ENCODE measurements at places on chromosomes 12 and 14.

- DNase-seq = peak; percentile 87
Measured at GRCh38 chr14:49865431-49865859, 12.9 kb upstream of the NEMF start.

DNA sequence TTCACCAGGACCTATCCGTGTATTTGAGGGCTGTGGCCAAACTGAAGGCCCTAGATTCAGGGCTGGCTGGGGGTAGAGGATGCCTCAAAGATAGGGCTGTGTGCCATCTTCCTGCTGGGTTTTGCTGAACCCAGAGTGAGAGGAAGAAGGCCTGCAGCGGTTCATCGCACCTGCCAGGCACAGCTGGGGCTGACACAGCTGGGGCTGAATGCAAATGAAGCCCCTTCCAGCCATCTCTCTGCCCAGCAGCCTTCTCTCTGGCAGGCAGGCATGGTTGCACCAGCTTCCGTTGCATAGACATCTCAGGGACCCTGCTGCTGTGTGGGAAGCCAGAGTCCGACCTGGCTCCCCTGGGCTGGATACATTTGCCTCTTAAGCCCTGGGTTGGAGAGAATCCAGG, 152.4 kb downstream of the TSPAN9 start:
- DNase-seq = no peak

DNA sequence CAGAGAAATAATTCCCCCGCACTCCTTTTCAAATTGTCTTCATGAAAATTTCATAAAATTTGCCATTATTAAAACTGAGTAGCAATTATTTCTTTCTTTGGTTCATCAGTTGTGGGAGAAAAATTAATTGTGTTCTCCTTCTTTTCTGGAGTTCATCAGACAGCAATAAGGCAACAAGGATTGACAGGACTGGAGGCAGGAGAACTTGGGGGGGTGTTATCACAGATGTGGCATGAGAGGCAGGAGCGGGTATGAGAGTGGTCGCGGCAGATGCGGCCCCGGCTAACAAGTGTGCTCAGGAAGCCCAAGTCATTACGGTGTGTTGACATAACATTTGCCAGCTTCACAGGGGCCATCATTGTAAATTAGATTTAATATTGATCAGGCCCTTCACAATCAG, 306.6 kb upstream of the TMPO start:
- DNase-seq = no peak

DNA sequence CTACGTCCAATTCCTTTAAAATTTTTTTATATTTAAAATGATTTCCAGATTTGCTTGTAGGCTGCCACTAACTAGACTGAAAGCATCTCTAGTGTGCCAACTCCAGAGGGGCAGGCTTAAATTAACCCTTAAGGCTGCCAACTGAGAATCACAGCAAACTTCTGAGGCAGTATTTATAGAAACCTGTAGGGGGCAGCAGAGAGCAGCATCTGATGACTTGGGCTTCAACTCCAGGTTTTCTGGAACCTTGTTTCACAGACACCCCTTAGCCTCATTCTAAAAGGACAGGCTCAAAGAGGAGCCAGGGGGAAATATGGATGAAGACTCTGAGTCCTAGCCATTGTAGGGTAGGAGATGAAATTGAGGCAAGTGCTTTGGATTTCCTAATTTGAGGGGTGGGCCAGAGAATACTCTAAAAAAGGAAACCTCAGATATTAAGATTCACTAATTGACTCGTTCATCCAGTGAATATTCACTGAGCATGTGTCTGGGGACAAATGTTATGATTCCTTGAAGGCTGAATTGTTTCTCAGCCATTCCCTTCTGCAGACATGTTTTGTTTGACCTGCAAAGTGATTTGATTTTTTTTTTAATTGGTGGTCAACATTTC, 63.3 kb upstream of the HSPB8 start:
- peak; percentile 18 for DNase-seq

GRCh38 chr12:51980051-51980808, 26.5 kb upstream of the TAMALIN start:
- peak; percentile 62 for DNase-seq

GRCh38 chr12:9782547-9783382, 22.1 kb upstream of the CD69 start:
- no peak for DNase-seq

- DNase-seq = no peak
Measured at GRCh38 chr12:65122703-65123102, 1.6 kb upstream of the WIF1 start.

- DNase-seq = no peak
Measured at GRCh38 chr14:100109594-100109955, 44.4 kb downstream of the EVL start.

DNA sequence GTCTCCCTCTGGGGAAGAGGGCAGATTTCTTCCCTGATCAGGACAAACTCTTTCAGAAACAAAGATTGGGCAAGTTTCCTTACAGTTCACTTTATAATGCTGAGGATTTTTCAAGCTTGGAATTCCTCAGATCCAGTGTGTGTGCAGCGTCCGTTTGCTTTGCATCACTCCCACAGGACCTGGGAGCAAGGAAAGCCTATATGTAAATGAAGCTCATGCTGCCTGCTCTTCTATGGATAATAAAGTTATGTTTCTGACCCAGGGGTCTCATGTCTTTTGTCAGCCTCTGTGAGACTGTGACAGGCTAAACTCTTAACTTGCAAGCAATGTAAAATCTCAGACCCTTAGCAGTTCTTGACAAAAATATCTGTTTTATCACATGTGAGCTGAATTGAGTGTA, 41.6 kb downstream of the TRHDE start:
- no peak for DNase-seq

- no peak for DNase-seq
Measured at GRCh38 chr12:53829130-53829819, 77.5 kb upstream of the CISTR start.

GRCh38 chr14:29724991-29725390, 202.7 kb downstream of the PRKD1 start:
- DNase-seq = no peak

DNA sequence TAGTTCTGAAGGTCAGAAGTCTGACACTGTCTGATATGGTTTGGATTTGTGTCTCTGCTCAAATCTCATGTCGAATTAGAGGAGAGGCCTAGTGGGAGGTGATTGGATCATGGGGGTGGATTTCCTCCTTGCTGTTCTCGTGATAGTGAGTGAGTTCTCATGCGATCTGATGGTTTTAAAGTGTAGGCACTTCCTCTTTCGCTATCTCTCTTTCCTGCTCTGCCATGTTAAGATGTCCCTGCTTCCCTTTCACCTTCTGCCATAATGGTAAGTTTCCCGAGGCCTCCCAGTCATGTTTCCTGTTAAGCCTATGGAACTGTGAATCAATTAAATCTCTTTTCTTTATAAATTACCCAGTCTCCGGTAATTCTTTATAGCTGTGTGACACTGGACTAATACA, 84.1 kb upstream of the TMTC1 start:
- no peak for DNase-seq

DNA sequence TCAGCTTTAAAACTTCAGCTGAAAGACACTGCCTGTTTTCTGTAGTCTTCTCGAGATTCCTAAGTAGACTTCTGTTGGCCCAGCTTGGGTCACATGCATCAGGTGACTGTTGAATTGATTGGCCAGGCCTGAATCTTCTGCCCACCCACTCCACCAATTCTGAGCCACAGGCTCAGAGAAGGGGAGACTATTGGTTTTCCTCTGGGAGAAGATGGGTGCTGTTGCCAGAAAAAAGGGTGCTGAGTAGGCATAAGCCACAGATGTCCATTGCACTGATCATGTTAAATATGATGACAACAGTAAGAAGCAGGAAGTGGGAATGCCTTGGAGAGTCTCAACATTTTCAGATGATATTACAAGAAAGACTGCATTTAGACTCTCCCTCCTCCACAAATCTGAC, 6.8 kb upstream of the SPTLC2 start:
- no peak for DNase-seq

DNA sequence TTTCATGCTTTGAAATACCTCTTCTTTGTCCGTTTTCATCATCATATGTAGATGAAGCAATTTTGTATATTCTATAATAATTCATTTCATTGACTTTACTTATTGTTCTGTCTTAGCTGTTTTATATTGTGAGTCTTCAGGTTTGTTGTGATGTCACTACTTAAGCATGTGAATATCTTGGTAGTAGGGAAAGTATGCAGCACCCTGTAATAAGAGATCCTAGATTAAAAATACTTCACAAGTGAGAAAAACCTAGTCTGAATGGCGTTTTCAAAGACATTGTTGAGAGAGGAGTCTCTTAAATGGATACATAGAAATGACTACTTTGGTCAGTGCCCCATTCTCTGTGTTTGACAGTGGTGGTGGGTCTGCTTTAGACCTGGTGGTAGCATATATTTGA, 61.4 kb downstream of the SLC16A7 start:
- DNase-seq = no peak

GRCh38 chr12:77724367-77724957, 106.2 kb upstream of the NAV3 start:
- DNase-seq = no peak

DNA sequence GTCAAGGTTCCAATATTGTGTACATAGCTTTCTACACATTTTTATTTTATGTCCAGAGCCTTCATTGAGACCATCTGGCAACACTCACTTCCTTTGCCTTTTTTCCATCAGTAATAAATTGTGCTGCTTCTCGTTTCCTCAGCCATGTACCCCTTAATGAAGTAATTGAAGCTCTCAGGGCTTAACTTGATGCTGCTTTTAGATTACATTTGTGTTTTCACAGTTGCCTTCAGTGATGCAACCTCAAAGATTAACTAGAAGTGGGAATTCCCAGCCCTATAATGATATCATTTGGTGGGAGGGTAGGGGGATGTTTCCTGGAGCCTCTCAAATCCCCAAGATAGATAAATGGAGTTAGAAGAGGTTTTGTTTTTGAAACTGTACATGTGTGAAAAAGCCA, 80.2 kb upstream of the KRR1 start:
- DNase-seq = no peak

DNA sequence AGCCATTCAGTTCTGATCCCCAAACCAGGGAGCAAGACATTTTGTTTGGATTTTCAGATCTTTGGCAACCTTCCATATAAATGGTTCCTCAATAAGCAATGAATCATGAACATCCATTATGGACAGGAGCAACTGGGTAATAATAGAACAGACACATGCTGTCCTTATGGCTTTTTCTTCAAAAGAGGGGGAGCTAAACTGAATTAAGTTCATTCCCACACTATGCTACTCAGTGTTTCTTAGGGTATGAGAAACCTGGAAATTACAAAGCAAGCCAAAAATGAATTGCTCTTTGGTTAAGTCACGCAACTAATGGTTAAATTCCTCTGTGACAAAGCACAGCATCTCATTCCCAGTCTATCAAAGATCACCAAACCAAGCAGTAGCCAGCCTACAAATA, 51.0 kb downstream of the PTGER2 start:
- DNase-seq = no peak

DNA sequence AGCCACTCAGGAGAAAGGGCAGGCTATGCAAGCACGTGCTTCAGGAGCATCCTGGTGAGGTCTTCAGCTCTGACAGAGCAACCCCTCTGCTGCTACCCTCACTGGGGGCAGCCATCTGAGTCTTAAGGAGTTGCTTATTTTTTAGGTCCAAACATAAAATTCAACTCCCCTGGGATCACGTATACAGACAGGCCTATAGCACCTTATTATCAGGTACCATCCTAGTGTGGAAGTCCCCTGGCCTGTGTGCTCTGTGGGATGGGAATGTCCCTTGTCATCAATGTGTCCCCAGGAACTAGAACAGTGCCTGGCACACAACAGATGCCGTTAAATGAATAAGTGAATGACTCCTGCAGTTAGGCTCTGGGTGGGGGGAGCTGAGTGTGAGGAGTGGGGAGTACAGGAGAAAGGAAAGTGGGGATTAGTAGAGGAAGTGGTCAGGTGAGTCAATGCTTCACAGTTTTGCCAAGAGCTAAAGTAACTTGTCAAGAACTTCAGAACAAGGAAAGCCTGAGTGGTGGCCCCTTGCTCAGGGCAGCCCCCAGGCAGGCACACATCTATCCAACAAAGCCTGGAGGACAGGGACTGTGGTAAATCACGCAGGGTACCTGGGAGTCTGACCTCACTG, 33.5 kb downstream of the DAD1 start:
- peak; percentile 74 for DNase-seq

GRCh38 chr12:51683763-51684357, 92.8 kb downstream of the SCN8A start:
- DNase-seq = no peak

DNA sequence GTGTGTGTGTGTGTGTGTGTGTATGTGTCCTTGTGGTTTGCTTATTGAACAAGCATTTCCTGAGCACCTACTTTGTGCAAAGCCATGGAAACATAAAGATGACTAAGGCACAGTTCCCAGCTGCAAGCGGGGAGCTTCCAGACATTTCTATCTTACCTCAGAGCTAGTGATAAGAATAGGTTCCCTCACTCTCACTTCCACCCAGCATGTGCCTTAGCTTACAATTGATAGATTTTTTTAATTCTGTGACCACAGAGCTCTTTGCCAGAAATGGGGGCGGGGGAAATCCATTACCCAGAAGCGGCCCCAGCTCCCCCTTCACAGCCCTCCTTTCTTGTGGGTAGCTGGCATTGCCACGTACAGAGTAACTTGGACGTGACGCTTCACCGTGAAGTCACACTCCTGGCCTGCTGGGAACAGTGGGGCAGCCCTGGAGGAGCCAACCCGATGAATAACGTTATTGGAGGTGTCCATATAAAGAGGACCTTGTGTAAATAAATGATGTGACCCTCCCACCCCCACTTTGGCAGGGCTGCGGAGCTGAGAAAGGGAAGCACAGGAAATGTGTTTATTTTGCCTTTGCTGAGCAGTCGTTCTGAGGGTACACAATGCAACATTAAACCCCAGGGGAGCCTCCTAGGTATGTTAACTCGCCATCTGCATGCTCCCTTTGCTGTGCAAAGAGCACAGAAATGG, 238.9 kb downstream of the CHST11 start:
- peak; percentile 85 for DNase-seq

DNA sequence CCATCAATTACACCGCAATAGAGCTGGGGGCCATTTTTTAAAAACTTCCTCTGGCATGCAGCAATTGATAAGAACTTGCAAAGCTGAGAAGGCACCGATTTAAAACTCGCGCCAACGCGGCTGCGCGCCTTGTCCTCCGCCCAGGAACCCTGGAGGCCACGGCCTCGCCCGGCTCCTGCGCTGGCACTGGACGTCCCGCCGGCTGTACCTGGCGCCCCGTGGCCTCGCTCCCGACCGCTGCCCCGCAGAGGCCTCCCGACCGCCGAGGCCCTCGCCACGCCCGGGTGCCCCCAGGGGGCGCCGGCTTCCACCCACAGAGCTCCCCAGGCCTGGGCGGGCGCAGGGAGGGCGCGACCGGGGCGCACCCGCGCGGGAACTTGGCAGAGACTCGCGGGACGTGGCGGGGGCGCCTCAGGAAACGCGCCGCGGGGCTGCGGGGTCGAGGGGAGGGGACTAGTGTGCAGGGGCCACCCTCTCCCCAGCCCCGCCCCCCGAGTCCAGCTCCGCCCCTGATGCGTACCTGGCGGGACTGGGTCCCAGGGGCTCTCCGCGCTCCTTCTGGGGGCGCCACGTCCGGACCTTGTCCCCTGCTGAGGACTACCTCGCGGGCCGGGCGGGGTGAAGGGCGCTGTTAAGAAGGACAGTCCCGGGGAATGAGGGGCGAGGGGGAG, 65.7 kb downstream of the TNFAIP2 start:
- peak; percentile 19 for DNase-seq

- DNase-seq = no peak
Measured at GRCh38 chr14:56027916-56028712, 90.1 kb upstream of the PELI2 start.

GRCh38 chr14:30915596-30915995, 41.2 kb downstream of the COCH start:
- DNase-seq = no peak
